NCI-H2081 treated with DMSO at 0.1 percent for 48 hours (cell line): ENCODE measurements at places on chromosomes 1 and 21.
A peak's percentile ranks its signal among the peaks of the same experiment; 100 is the strongest.

GRCh38 chr1:230568008-230568407, 74.3 kb upstream of the COG2 start:
- DNase-seq, result no peak

- no peak for DNase-seq
These were observed 150.3 kb upstream of the ETV3 start for GRCh38 chr1:157288492-157288891.

- DNase-seq, result no peak
These were observed 12.4 kb upstream of the C2CD2 start for GRCh38 chr21:41966041-41966833.

DNA sequence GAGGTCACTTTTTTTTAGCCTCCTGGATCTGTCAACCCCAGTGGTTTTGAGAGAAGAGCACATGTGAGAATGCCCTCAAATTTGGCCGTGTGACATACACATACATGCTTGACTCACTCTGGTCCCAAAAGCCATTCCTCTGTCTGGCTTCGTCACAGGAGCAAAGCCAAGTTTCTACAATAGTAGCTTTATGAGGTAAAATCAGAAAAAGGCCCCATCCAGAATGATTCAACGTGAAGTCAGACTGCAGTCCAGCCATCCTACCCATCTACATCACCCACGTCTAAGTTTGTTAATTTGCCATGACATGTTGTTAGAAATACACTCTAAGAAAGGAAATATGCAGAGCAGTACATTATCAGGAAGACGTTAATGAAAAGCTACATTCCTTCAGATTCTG, 245.2 kb downstream of the SDCCAG8 start:
- no peak for DNase-seq

GRCh38 chr1:87867626-87868025, 538.9 kb downstream of the LMO4 start:
- no peak for DNase-seq

- no peak for DNase-seq
These were observed 78.8 kb upstream of the ABCD3 start for GRCh38 chr1:94339206-94339927.

GRCh38 chr1:116365353-116365780, 7.7 kb upstream of the ATP1A1 start:
- no peak for DNase-seq

DNA sequence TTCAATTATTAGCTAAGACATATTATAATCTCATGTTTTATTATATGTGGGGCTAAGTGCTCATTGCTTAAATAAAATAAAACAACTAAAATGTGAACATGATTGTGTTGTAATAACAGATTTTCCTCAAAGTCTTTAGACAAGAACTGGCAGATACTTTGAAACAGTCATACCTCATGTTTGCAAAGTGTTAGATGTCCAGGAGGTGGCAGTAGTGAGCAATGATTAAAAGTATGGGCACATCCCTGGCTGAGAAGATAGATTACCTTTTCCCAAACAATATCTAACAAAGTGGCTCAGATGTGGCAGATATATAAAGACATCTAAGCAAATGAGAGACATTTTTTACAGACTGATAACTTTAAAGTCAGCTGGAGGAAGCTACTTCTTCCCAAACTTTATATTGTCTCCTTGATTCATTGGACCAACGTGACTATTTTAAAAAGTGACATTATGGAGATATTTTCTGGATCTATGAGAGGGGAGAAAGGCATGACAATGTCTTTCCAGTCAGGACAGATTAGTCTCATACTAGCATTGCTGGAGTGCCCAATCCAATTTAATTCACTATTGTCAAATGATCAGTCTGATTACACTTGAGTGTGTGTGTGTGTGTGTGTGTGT, 269.8 kb downstream of the S1PR1 start:
- DNase-seq, result no peak

GRCh38 chr1:248923352-248924338, 17.6 kb downstream of the PGBD2 start:
- DNase-seq, result no peak

DNA sequence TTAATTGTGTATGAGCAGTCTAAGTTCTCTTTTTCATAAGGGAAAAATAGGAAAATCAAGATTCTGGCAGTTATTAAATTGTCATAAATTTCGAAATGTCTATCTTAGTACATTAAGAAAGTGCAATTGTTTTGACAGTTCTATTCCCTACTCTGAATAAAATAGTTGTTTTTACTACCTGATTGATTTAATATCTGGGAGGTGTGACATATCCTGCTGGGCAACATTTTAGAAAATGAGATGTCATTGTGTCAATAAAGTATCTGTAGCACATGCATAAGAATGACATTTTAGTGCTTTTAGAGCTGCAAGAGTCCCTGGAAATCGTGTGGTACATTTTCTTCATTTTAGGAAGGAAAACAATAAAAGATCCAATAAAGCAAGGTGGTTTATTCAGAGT, 139.2 kb upstream of the COL11A1 start:
- DNase-seq, result no peak

GRCh38 chr1:152747831-152748230, 10.0 kb upstream of the KPRP start:
- DNase-seq, result no peak

GRCh38 chr1:29725262-29725661, 488.9 kb downstream of the PTPRU start:
- DNase-seq, result no peak

- DNase-seq, result no peak
These were observed 52.7 kb downstream of the PLPP3 start for GRCh38 chr1:56526571-56527174.

- DNase-seq, result no peak
These were observed 3.2 kb downstream of the LBR start for GRCh38 chr1:225424562-225425200.

GRCh38 chr1:233722212-233722979, 108.5 kb downstream of the KCNK1 start:
- DNase-seq, result no peak

GRCh38 chr1:45621501-45621836, 2.4 kb downstream of the CCDC17 start:
- no peak for DNase-seq

- DNase-seq, result no peak
These were observed 12.7 kb upstream of the C1orf167 start for GRCh38 chr1:11749203-11749689.

- DNase-seq, result no peak
These were observed 299.2 kb downstream of the SRGAP2C start for GRCh38 chr1:121483961-121484424.

DNA sequence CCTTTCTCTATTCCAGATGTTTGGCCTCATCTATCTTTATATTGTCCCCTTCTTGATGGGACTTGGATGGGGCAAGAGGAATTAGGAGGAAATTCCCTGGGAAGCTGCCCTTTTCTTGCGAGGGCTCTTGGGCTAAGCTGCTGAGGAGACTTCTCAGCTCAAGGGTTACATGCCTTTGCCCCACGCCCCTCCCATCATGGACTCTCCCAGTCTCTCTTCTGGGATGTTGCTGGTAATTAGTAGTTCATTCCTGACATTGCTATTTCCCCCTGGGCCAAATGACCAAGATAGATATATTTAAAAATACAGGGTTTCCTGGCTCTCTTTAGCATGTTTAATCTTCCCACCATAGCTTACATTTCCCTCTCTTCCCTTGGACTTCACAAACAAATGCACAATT, 90.6 kb upstream of the RALGPS2 start:
- no peak for DNase-seq

GRCh38 chr21:17387030-17387617, 125.7 kb upstream of the CXADR start:
- DNase-seq, result peak; percentile 32

GRCh38 chr21:45067462-45068285, 6.7 kb upstream of the ADARB1 start:
- no peak for DNase-seq

DNA sequence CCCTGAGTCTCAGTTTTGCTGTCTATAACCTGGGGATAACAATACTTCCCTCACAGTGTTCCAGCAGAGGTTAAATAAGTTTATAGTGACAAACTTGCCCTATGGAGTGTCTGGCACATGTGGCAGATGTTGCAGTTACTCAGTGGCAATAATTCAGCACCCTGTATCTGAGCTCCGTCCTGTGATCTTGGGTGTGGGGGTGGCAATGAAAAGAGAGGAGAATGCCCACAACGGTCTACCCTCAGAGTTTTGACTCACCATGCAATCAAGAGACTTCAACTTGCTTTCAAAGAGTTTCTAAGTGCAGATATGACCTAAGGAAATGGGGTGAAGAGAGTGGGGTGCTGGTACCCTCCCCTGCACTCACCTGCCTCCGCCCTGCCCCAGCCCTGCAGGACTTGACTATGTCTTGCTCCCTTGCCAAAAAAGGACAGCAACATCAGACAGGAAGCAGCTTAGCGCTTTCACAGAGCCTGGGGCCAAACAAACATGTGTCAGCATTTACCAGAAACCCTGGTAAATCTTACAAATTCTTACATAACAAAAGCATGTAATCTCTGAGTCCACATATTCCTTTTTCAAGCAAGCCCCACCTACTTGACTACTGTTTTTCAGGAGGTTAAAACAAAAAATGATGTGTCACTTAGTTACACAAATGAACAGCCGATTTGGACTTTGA, 185.1 kb upstream of the CAMK1G start:
- no peak for DNase-seq

DNA sequence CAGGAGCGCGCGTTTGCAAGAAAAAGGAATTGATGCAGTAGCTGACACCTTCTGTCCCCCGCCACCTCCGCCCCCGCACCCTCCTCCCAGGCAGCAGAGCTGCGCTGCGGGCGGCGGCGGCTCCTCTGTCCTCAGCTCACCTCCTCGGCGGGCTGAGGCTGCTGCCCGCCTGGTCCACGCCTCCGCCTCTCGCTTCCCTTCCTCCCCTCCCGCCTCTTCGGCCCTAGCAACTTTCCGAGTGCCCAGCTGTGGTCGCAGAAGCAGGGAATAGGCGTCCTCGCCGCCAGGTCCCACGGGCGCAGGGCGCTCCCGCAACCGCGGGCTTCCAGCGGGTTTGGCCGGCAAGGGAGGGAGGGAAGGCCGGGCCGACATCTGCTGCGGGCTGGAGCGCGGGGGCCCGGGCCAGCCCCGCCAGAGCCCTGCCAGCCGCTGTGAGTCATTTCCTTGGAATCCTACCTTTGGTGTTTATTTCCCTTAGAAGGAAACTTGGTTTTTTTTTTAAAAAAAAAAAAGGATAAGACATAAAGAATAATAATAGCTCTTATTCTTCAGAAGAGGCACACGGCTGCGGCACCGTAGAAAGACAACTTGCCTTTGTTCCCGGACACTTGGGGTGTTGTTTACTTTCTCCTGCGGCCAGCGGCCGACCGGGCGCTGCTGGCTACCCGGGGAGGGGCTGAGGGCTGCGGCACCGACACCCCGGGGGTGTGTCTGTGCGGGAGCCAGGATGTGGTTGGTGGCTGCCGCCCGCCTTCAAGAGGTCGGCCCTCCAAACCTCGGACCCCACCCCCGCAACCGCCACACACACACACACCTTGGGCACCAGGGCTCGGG, 1.1 kb downstream of the SERTAD4 start:
- no peak for DNase-seq

GRCh38 chr1:236002572-236002971, 62.3 kb downstream of the NID1 start:
- DNase-seq, result no peak

DNA sequence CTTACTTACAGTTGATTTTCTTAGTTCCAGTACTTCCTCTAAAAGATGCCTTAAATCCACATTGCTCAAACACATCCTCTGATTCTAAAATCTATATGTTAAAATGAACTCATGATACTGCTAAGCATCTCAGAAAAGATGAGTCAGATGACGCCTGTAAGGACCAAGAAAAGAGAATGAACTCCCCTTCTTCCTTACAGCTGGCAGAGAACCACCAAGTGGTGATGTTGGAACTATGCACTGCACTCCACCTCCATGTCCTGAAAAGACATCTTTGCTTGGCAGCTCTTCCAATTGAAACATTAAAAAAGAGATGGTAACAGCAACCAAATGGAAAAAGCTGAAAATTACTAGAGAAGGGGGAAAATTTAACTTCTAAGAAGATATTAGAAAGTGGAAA, 648.8 kb downstream of the PTPRC start:
- DNase-seq, result no peak

- DNase-seq, result no peak
These were observed 261.5 kb downstream of the RRAGC start for GRCh38 chr1:38598118-38598517.

- no peak for DNase-seq
These were observed 14.0 kb upstream of the PAQR7 start for GRCh38 chr1:25889470-25889869.

DNA sequence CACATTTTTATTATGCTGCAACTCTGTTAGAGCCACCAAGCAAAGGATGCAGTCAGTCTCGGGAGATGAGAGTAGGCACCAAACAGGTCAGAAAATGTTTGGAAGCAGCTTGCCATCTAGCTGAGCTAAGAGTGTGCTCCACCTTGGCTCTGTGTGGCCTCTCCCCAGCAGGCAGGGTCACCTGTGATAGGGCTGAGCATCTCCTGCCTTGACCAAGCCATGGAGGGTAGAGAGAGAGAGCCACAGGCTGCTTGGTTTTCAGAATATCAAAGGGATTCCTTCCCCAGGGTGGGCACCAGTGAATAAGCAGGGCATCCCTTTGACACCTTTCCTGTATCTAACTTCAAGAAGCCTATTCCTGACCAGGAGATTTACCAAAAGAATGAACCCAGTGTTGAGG, 135.5 kb downstream of the SDCCAG8 start:
- no peak for DNase-seq

GRCh38 chr21:27700974-27701614, 734.2 kb upstream of the ADAMTS5 start:
- no peak for DNase-seq

DNA sequence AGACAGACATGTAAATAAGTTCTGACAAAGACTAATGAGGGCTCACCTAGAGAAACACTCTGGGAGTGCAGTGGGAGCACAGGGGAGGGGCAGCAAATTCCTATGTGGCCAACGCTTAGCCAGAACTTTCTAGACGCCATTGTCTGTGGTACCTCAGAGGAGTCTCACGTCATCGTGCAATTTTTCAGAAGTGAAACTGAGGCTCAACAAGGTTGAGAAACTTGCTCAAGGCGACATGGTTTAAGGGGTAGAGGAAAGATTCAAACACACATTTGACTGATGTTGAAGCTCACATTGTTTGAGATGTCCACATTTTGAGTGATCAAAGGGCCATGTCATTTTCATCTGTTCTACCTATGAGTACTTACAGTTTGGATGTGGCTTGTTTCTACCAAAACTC, 152.6 kb upstream of the LMO4 start:
- no peak for DNase-seq

DNA sequence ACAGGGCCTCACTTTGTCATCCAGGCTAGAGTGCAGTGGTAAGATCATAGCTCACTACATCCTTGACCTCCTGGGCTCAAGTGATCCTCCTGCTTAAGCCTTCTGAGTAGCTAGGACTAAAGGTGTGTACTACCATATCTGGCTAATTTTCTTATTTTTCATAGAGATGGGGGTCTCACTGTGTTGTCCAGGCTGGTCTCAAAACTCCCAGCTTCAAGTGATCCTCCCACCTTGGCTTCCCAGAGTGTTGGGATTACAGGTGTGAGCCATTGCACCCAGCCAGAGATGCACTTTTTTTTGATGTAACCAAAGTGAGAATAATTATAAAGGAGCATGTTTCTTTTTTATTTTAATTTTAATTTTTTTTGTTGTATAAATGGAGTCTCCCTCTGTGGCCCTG, 28.4 kb downstream of the CLIC4 start:
- DNase-seq, result no peak

GRCh38 chr21:28391938-28392849, 600.5 kb downstream of the LTN1 start:
- DNase-seq, result no peak

GRCh38 chr1:68725001-68725752, 228.3 kb upstream of the DEPDC1 start:
- peak; percentile 2 for DNase-seq

GRCh38 chr1:242788771-242789170, 264.3 kb upstream of the PLD5 start:
- DNase-seq, result no peak
